ENCODE measurements at places on chromosomes 3 and 15. TPM values are rescaled to one million over a fixed set of nuclear protein-coding genes. Genes with fewer than 3 reads are reported as not detected.

DNA sequence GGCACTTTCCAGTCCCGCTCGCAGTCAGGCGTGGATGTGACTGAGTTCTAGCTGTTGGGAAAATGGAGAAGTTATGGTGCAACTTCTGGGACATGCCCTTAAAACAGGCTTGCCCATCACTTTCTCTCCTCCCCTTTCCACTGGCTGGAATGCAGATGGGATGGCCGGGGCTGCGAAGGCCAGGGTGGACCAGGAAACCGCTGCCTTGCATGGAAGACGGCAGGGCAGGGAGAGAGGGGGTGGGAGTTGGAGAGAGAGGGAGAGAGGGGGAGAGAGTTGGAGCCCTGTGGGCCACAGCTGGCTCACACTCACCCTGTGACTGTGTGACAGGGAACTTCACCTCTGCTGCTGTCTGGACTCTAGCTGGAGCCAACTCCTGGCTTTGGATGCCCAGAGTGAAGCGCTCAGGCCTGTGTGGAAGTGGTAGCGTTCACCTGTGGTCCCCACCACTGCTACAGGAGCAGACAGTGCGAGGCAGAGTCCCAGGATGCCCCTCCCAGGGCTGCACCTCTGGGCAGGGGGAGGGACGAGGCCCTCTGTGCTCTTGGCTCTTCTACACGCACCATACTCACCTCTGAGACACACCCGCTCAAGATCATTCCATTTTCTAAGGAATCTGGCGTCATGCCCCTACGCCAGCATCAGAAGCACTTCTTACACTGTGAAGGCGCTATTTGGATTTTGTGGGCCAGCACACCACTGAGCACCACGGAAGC, 36.6 kb downstream of the KLHL25 start:
- H3K4me1 ChIP-seq = no peaks in the 10 kb centered on the region
- peaks cover 13% of the 10 kb centered on the region for H3K36me3 ChIP-seq
- H3K4me3 ChIP-seq = no peak overlapping the region
- no peak overlapping the region for H3K27ac ChIP-seq
- no peaks in the 10 kb centered on the region for H3K27me3 ChIP-seq

ZPLD1 gene
- not detected for total RNA-seq

COL8A1 gene
- total RNA-seq = 0.36 TPM

DNA sequence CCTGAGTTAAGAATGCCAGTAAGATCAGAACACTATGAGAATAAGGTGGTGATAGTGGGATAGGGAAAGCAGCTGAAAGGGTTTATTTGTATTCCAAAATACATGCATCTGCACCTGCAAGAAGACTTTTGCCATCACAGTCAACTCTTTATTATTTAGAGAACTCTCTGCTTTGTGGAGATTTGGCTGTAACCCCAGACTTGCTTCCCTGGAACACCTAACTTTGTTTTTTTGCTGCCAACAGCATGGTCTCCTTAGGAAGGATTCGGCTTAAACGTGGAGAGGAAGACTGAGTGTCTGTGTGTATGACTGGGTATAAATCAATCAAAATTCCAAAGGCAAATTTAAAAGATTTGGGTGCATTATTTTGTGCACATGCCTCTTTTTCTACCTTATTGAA, 21.6 kb upstream of the SLITRK3 start:
- DNase-seq = no peak
- H3K4me3 ChIP-seq = no peak overlapping the region
- no peaks in the 10 kb centered on the region for H3K27me3 ChIP-seq
- no peak overlapping the region for H3K27ac ChIP-seq
